ENCODE measurements at places on chromosomes 1 and 21.

DNA sequence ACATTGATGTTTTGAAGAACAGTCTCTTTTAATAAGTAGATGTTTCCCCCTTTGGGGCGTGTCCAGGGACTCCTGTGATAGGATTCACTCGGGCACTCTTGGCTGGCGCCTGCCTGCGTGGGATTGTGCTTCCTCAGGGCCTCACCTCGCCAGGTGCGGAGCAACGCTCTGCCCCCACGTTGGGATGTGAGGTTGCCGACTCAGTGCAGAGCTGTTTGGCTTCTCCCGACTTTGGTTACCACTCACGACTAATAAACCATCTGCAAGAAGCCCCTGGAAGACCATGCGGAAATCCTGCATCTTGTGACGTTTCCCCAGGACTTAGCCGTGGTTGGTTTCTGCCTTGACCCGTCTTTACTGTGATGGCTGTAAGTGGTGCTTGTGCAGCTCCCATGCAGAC is 106.4 kb downstream of the PCBP3 start:
- no peak for DNase-seq

DNA sequence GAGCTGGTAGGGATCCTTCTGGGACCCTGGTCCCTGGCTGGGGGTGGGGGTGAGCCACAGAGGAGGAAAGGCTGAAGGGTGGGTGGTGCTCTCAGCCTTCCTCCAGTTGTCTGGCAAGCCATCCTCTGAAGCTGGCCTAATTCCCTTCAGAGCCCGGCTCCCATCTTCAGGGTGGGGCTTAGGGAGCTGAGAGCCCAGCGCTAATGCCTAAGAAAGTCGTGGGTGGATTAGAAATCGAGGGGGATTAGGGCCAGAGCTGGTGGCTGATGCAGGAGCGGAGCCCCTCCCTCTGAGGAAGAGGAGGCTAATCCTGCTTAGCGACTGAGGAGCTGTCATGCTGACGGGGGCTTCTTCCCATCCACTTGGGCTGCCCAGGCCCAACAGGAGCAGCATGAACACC is 30.8 kb upstream of the DMBX1 start:
- no peak for DNase-seq

DNA sequence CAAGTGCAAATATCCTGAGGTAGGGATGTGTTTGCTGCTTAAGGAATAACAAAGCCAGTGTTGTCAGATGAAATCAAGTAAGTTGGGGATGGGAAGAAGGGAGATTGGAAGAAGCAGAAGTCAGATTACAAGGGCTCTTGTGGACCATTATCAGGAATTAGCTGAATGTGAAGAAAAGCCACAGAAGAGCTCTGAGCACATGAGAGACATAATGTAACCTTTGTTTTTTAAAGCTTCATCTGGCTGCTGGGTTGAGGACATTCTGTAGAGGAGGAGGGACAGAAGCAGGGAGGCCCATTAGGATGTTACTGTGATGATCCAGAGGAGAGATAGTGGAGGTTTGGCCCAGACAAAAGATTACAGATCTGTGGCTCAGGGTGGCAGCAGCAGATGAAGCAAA is 111.7 kb downstream of the DUSP10 start:
- DNase-seq, result no peak

- DNase-seq, result no peak
These were observed 251.6 kb downstream of the KIF26B start for GRCh38 chr1:245406426-245406825.

DNA sequence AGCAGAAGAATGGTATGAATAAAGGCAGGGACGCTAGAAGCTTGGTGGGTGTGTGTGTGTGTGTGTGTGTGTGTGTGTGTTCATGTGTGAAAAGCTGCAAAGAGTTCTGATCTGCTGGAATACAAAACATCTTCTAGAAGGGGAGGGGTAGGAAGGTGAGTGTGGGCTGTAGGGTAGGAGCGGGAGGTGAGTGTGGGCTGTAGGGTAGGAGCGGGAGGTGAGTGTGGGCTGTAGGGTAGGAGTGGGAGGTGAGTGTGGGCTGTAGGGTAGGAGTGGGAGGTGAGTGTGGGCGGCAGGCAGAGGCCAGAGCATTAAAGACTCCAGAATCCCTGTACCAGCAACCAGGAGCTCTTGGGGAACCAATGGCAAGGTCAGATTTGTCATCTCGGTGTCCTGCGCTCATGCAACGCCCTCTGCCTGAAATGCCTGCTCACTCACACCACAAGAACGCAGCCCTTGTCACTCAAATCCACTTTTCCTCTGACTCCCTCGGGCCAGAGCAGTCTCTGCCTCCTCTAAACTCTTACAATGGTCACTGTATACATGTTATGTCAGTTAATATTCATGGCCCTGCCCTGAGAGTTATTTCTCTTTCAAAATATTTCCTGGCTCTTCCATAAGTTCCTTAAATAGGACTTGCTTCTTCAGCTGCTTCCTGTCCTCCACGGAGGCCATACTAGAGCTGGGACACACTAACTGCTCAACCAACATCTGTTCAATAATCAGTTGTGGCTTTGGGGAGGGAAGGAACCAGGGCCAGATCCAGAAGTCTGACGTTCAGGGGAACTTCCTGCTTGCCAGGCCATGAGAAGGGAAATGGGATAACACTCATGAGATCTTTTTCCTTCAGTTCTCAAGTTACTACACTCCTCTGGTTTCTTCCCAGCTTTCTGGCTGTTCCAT is 53.6 kb upstream of the ZNF644 start:
- DNase-seq, result no peak

- no peak for DNase-seq
These were observed 8.7 kb upstream of the PIGM start for GRCh38 chr1:160040476-160040875.

- DNase-seq, result peak; percentile 35
These were observed 47.5 kb upstream of the LPAR3 start for GRCh38 chr1:84940481-84940880.
